ENCODE measurements at places on chromosomes 16 and 17.

- no peak for DNase-seq
Measured at GRCh38 chr17:1992541-1992940, 32.6 kb downstream of the RTN4RL1 start.

DNA sequence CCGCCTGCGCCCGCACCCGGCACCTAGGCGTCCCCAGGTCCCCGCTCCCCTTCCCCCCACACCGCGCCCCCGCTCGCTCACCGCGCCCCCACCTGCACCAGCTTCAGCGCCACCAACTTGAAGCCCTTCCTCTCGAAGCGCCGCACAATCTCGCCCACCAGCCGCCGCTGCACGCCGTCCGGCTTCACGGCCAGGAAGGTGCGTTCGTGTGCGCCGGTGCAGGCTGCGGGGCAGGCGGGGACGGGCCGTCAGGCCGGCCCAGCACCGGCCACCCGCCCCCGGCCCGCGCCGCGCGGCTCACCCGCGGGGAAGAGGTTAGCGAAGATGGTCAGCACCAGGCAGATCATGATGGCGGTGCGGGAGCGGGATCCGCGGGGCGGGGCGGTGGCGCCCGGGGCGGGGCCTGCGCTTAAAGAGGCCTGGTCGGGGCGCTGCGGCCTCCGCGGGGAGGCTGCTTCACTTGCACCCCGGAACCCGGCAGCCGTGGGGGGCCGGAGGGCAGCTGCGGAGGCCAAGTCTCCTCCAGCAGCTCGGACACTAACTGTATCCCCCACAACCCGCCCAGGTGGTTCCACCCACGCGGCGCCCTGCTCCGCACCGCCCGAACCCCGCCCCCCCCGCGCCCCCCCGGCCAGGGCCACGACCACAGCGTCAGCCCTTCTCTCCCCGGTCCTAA lies at the start of gene NME3:
TSS of gene NME3 (minus strand) at position 356 of the 676 bp plus-strand sequence. CDS start at position 347, 9 bp downstream.
- peak; percentile 36 for DNase-seq

GRCh38 chr17:35542990-35543389 lies 5.5 kb upstream of the SLFN12L start:
- DNase-seq, result no peak

GRCh38 chr16:87703835-87704375 lies 61.9 kb downstream of the KLHDC4 start:
- DNase-seq, result no peak

GRCh38 chr17:7557147-7557764 lies 1.3 kb upstream of the TNFSF13 start:
- DNase-seq, result no peak

DNA sequence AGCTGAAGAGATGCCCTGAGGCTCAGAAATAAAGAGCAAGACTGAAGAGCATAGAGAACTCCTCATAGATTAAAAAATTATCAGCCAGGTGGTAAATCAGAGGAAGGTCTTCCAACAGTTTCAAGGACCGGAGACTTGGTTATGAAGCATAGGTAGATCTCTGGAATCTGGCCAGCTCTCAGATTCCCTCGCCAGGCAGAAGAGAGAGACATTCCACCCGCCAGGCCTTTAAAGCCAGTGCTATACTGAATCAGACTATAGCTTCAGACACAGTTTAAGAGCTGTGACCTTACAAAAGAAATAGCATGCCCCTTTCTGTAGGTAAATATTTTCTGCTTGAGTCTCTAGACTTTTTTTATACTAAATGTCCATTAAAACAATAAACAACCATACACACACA lies 70.3 kb downstream of the NFATC3 start:
- DNase-seq, result no peak

GRCh38 chr16:57349212-57350031 lies 9.2 kb upstream of the CCL22 start:
- no peak for DNase-seq

DNA sequence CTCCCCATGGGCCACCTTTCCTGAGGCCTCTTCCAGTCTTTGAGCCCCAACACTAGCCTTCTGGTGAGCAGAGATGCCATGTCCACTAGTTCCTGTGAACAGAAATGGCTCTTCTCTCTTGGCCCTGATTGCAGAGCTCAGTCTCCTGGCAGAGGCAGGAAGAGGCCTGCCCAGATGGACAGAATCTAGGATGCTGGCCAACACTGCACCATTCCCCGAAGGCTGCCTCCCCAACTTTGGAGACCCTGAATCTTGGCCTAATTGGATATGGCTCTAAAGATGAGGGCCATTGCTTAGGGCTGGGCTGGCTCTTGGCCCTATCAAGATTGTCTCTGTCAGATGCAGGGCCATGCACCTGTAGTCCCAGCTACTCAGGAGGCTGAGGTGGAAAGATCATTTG lies 18.0 kb upstream of the DYNLL2 start:
- DNase-seq, result no peak

DNA sequence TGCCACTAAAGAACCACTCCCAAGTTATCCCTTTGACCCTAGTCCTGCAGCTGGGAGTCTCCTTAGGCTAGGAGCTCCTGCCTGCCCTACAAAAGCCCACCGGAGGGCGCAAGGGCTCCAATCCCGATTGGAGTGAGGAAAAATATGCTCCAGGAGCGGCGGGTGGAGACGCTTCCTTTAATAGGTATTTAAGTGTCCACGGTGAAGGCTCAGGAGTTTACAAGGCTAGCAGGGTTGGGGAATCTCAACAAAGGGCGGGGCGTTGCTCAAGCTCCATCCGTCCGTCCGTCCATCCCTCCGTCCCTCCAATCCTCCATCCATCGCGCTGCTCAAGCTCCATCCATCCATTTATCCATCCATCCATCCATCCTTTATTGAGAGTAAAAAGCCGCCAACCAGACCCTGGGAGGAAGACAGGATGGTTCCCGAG lies 556 bp upstream of the SPNS1 start:
- DNase-seq, result peak; percentile 67

Measured in NCI-H1930 (cell line).